ENCODE measurements at places on chromosomes 3 and 15. TPM values are rescaled to one million over a fixed set of nuclear protein-coding genes. Genes with fewer than 3 reads are reported as not detected.

C3orf70 gene
- 19.0 TPM for total RNA-seq

GOLGA8J gene
- total RNA-seq = not detected

SLC22A13 gene
- total RNA-seq = 0.68 TPM

LRRC15 gene
- 0.29 TPM for total RNA-seq

SHISA5 gene
- 294 TPM for total RNA-seq

GBE1 gene
- total RNA-seq = 28.8 TPM

CLEC3B gene
- 58.9 TPM for total RNA-seq

CAMP gene
- 2.0 TPM for total RNA-seq

CHDH gene
- total RNA-seq = 0.60 TPM

ENTPD3 gene
- total RNA-seq = 30.1 TPM

ZNF80 gene
- not detected for total RNA-seq
